ENCODE measurements at places on chromosomes 1 and 21. TPM values are rescaled to one million over a fixed set of nuclear protein-coding genes. Genes with fewer than 3 reads are reported as not detected.
A peak's percentile ranks its signal among the peaks of the same experiment; 100 is the strongest.

GRCh38 chr21:45379901-45380330 lies 25.0 kb upstream of the COL18A1 start:
- no peak for DNase-seq

GRCh38 chr1:228405200-228405978 lies 1.2 kb downstream of the TRIM11 start:
- DNase-seq = no peak

- no peak for DNase-seq
Measured at GRCh38 chr21:45075596-45076244, 1.3 kb downstream of the ADARB1 start.

C1orf141 gene
- 0.33 TPM for total RNA-seq

GRCh38 chr21:33064623-33065390 lies 5.1 kb upstream of the OLIG1 start:
- no peak for DNase-seq

CYP4B1 gene
- 1.1 TPM for total RNA-seq

TPTE gene
- total RNA-seq = not detected

GJB4 gene
- 0.22 TPM for total RNA-seq

DNA sequence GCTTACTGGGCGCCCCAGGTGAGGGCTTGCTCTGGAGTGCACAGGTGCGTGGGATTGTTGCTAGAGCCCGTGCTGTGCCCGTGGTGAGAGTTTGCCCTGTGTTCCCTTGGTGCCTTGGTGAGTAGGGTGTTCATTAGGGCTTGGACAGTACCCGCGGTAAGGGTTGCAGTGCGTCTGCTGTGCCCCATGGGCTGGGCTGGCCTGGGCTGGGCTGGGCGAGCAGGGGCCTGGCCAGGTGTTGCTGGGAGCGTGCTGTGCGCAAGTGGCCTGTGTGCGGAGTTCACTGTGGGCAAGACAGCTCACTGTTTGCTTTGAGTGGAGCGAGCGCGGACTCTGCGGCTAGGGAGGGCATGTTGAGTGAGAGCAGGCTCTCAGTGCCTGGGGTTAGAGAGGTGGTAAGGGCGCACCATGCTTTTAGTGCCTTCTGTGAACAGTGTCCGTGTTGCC lies 725 bp downstream of the CR1L start:
- DNase-seq = no peak

OLFML2B gene
- total RNA-seq = 7.6 TPM

- no peak for DNase-seq
Measured at GRCh38 chr1:183164340-183164739, 21.7 kb upstream of the LAMC2 start.

RAVER2 gene
- total RNA-seq = 15.5 TPM

DNA sequence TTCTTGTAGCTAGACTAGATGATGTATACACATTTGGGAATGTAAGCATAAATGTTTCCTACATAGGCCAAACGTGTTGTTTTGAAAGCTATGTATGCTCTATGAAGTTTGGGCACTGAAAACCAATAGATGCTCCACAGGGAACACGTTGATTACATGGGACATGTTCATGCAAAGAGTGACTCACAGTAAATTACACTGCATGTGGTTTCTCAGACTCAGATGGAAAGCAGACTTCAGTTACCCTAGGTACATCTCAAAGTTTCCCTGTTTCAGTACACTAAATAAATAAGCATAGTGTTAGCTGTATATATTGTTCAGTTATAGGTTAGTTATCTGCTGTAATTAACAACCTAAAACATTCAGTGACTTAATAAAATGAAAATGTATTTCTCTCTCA lies 301.9 kb upstream of the RUNX1 start:
- DNase-seq = no peak

DNA sequence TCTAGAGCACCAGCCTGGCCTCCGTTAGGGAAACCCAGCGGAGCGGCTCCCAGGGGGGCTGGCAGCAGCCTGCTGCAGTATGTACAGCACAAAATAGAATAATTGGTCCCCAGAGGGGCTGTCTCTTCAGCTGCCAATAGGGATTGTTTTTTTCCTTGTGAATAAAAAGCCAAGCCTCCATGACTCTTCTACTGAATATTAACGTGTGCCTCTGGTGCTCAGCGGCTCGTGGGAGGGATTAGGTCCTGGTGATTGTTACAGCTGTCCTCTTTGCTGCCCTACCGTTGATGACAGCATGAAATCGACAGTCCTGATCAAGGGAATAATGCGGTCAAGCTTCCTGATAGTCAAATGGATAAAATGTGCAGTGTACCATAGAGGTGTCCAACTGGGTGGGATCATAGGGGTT lies 190.7 kb upstream of the RUNX1 start:
- no peak for DNase-seq

DNA sequence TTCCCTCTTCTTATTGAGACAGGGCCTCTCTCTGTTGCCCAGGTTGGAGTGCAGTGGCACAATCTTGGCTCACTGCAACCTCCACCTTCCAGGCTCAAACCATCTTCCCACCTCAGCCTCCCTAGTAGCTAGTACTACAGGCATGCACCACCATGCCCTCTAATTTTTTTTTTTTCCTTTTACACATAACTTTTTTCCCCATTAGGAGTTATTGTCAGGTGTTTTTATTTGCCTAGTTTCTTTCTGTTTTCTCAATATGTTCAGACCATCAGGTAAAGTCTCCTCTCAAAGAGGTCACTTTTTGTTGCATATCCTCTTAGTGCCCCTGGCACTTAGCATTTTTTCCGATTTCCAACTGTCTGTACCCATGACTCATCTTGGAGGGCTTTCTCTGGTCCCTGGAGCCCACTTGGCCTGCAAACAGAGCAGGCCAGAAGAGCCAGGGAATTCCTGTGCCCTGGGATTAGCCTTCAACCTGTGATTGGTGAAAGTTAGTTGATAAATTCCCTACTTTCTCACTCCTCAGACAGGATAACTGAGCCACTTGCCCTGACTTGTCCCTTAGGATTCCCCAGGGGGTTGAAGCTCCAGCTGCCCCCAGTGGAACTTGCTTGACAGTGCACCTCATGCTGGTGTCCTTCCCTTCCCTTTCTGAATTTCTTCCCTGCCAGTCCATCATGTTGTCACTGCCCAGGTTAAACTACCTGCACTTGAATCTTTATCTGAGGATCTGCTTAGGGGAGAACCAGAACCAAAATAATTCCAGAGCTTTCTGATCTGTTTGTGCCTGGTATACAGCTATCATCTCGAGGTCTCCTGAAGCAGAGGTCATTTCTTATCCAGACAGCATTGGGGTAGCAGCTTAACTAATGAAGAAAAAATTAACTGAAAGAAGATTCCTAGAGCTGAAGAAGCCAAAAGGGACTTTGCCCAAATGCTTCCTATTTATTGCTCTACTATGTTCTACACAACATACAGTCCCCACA lies 2.4 kb downstream of the NTPCR start:
- peak; percentile 44 for DNase-seq

- no peak for DNase-seq
Measured at GRCh38 chr1:183069562-183070216, 46.5 kb downstream of the LAMC1 start.

DNA sequence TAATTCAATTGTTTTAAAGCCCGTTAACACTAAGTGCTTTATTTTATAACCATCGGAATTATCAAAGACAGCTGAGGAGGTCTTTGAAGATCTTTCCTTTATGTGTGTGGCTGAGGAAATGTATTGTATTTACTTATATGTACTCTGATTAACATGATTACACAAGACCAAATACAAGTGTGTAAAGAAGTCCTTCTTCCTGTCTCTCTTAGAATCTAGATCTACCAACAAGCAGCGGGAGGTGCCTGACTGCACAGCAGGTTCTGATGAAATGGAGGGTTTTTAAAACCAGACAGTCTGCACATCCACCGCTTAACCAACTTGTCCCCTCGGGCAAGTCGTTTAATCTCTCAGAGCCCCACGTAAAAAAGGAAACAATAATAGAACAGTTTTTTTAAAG lies 240.5 kb upstream of the MAP1LC3C start:
- DNase-seq = no peak

LCE4A gene
- total RNA-seq = not detected

TMPRSS15 gene
- total RNA-seq = not detected

- DNase-seq = no peak
Measured at GRCh38 chr1:23904748-23905357, 8.3 kb downstream of the CNR2 start.

DNA sequence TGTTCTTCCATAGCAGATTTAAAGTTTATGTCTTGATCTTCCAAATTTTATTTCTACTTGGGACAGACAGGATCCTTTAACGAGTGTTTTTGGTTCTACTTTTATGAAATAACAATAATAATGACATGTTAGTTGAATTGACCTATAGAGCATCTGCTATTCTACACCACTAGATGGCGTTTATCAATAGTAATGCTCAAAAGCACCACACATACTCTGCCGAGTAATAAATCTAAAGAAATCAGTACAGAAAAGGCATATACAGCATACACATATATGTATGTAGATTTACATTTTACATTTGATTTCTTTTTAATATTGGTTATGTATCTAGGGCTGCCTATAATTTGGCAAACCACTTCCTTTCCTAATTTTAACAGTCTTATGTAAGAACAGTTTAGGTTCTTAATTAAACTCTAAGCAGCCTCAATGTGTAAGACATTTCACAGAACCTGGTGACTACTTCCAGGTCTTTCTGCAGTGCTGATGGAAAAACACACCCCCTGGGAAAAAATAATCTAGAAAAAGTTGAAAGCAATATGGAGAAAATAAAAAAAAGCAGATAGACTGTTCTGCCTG lies 5.9 kb upstream of the SIPA1L2 start:
- DNase-seq = no peak

CD1B gene
- not detected for total RNA-seq

- DNase-seq = no peak
Measured at GRCh38 chr1:219153723-219154122, 20.0 kb upstream of the LYPLAL1 start.

All from dorsolateral prefrontal cortex (tissue), 122 donors.